ENCODE measurements at places on chromosomes 2 and 18.

- no peak for DNase-seq
Observed at GRCh38 chr18:5726011-5726410, 169.3 kb downstream of the TMEM200C start.

- no peak for DNase-seq
Observed at GRCh38 chr2:50178050-50178449, 853.9 kb downstream of the NRXN1 start.

DNA sequence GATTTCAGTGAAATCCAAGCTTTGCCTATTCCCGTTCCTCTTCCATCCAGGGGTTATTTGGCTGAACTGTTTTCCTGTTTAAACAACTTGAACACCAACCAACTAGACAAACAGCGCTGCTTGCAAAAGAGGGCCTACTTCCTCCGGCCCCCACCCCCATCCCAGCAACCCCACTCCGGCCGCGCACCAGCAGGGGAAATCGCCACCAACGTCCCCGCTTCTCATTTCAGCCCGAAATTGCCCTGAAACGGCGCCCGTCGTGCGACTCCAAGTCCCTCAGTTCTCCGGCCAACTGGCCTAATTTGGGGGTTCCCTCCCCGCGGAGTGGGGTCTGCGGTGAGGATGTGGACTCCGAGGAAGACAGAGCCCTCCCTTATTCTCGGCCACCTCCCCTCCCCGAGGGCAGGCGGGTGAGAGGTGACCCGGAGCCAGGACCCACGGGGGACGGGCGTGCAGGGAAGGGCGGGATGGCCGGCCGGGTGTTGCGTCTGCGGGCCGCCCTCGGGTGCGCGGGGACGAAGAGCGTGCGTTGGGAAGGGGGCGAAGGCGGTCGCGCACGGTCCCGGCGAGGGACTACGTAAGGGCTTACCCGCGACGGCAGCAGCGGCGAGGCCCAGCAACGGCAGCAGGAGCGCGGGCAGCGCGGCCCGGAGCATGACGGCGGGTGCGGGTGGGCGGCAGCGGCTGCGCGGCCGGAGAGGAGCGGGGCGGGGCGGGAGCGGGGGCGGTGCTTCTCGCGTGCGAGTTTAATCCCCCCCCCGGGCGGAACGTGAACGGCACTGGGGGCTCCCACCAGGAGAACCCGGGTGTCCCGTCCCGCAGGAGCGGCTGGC, at the start of gene CD302:
Gene CD302, minus strand, starts transcription at position 666 of the 833 bp plus-strand sequence. Its CDS starts 10 bp downstream, at position 656.
- DNase-seq, result peak; percentile 65

DNA sequence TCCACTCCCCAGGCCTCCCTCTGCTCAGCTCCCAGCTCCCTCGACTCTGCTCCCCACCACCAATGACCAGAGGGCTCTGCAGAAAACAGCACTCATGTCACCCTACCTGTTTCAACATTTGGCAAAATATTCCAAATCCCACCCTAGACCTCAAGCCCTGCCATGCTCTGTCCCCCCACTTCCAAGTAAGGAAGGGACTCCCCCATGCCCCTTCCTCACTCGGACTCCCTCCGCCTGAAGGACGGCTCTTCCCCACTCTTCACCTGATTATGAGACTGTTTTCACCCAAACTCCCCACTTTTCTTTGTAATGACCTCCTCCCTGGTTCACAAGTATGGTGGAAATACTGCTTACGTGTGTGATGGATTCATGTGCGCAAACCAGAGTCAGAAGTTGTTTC, 208.4 kb downstream of the MGAT5 start:
- no peak for DNase-seq

GRCh38 chr18:24014062-24014985, at the start of gene TTC39C:
Gene TTC39C (plus strand): TSS chr18:24014754. CDS start chr18:24014872, 118 bp downstream.
- DNase-seq, result peak; percentile 69

DNA sequence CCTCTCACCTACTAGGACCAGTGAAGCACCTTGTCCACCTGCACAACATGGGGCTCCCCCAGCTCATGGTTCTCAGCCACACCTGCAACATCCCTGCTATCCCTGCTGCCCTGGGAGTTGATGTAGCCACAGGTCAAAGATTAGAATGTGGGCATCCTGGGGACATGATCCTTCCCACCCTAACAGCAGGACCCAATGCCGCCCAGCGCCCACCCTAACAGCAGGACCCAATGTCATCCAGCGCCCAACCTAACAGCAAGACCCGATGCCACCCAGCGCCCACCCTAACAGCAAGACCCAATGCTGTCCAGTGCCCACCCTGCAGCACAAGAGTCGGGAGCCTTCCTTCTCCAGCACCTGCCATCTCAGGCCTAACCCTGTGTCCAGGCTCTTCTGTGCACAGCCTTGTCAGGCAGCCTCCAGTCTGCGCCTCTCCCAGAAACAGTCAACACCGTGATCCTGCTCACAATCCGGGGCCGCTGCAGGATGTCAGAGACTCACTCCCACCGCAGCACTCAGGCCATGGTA, 237.3 kb upstream of the SALL3 start:
- no peak for DNase-seq

DNA sequence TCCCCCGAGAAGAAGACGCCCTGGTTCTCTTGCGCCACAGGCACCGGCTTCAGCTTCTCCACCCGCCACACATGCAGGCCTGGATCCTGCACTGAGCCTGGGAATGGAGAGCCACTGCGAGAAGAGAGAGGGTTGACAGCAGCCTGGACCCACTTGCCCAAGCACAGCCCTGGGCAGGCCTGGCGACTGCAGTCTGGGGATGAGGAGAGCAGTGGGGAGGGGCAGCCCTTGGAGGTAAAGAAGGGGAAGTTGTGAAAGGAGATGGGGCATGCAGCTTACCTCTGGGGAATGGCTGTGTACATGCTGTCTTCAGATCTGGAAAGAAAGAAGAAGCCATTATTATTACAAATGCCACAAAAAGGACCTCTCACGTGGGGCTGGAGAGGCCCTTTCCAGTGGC, 8.3 kb downstream of the CAPG start:
- DNase-seq, result no peak

GRCh38 chr18:40867459-40867858, 1087.6 kb upstream of the PIK3C3 start:
- no peak for DNase-seq

DNA sequence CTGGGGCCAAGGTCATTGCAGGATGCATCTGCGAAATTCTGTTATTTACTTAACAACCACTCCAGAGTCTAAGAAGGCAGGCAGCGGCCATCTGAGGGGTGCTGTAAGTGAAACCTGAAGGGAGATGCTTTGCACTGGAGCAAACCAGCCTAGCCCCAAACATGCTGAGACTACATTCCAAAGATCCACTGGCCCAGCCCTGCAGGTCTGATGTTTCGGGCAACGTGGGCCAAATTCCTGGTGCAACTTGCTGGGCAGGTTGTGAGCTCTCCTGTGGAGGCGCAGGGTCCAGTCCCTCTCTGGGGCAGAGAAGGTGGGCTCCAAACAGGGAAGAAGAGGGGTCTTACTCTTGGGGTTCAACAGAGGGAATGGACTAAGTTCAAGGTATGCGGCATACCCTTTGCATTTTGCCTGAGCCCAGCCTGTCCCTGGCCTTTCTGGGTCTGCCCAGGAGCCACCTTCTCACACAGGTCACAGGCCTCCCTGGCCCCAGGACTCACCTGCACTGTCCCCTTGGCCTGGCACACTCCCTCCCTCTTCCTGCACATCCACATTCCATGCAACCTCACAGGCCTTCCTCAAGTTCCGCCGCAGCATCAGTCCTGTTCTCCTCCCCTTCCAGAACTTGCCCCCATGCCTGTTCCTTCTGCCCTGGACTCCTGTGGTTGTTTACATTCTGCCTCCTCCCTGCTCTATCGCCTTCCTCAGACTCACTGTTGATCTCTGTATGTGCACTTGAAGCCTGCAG, 5.1 kb upstream of the MAL start:
- no peak for DNase-seq

GRCh38 chr2:58032764-58033080, 13.9 kb upstream of the VRK2 start:
- no peak for DNase-seq

DNA sequence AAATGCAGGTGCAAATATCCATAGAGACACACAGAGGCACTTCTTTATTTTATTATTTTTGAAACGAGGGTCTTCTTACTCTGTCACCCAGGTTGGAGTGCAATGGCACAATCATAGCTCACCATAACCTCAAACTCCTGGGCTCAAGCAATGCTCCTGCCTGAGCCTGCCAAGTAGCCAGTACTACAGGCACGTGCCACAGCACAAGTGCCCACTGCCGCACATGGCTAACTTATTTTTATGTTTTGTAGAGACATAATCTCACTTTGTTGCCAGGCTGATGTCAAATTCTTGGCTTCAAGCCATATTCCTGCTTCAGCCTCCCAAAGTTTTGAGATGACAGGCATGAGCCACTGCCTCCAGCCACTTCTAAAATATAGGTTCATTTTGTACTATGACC, 537.6 kb downstream of the THSD7B start:
- DNase-seq, result no peak

- DNase-seq, result no peak
Observed at GRCh38 chr18:30139631-30140287, 902.8 kb downstream of the DSC3 start.

- no peak for DNase-seq
Observed at GRCh38 chr18:77148289-77148688, 15.7 kb upstream of the MBP start.

GRCh38 chr2:210727549-210727948, 171.2 kb downstream of the CPS1 start:
- no peak for DNase-seq
